ENCODE measurements at places on chromosomes 12 and 14.

DNA sequence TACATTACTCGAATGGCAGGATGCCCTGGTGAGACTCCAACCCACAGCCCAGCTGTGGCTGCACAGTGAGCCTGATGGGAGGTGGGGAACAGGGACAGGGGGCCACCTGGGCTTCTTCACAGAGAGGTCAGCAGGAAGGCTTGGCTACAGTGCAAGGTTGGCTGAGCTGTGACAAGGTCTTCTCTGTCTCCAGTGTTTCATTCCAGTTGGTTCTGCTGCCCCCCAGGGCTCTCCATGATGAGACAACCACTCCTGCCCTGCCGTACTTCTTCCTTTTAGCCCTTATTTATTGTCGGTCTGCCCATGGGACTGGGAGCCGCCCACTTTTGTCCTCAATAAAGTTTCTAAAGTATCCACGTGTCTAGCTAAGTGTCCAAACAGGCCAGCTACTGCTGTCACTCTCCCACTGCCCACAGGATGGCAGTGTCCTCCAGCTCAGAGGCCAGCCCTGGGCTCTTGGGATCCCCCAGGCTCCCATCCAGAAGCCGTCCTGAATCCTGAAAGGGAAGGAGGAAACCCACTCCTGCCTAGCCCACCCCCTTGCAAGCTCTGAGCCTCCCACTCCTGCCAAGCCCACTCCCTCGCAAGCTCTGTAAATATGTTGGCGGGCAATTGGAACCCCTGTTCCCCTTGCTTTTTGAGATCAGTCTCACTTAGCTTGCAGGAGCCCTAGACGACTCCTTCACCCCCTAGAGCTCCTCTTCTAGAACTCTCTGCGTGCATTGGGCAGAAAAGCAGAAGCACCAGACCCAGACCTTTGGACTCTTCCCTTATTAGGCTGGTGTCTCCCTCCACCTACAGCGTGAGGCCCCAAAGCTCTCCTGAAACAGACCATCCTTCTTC lies 5.4 kb downstream of the C1QL4 start:
- DNase-seq = no peak

DNA sequence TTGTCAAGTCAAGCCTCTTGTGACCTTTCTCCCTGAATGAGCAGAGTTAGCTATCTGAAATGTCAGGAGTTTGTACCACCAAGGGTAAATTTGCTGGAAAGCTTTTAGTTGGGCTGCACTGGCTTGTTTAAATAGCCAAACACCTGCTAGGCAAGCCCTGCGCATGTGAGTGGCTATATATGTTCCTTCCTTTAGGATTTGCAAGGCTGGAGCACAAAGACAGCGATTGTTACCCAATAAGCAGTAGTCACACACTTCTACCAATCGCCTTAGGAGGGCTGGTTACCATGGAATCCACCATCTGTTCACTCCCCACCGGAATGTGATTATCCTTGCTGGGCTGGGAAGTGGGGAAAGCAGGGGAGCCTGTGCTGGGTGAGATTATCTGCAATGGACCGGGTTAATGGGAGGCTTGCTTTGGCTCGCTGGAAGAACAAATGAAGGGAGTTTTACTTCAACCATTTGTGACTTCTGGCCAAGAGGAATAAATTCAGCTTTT lies 102.5 kb downstream of the FGD4 start:
- no peak for DNase-seq

DNA sequence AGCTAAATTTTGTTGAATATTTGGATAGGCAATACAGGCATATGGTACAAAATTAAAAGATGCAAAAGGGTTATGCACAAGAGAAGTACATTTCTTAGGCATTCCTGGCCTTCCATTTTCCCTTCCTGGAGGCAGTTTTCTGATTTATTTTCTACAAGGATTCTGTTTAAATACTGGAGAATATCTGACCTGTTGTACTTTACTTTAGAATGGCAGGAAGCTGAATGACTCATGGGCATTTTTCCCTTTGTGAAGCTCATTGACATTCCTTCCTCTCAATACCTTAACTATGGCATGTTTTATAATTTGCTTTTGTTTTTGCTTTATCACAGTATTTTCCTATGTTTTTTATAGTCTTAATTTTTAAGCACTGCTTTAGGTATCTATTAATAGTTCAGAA lies 62.7 kb downstream of the RCOR1 start:
- DNase-seq = no peak

DNA sequence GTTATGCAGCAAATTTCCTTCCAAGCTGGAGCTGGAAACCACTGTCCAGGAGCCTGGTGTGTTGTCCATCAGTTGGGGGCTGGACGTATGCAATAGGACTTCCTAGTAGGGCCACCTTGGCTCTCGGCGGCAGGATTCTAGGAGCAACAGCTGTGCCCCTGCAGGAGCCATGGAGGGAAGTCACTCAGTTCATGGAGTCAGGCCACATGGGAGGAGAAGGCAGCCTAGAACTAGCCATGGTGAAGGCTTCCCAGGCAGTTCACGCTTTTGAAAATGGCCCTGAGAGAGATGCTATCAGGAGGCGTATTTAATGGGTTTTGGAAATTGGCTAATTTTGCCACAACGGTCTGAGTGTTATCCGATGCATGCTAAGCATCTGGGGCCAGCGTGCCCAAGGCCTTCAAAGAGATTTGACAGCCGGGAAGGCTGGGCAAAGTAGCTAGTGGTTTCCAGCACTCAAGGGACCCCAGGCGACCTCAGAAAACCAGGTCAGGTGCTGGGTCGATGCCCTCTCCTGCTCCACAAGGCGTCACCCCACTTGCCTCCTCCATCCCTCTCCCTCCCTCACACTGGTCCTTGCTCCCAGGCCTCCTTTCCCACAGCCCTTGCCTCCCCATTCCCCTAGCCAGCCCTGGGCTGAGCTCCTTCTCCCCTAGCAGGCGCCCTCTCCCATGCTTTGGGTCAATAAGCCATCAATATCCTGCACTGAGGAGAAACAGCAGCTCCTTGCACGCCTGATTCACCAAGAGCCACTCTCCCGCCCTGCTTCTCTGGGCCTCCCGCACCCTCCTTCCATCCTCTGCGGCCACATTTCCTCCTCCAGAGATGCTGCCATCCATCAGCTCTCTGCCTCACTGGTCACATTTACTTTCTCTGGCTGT lies 30.9 kb upstream of the SYNDIG1L start:
- no peak for DNase-seq

GRCh38 chr14:67392800-67393199 lies 19.2 kb downstream of the PLEK2 start:
- DNase-seq = no peak

DNA sequence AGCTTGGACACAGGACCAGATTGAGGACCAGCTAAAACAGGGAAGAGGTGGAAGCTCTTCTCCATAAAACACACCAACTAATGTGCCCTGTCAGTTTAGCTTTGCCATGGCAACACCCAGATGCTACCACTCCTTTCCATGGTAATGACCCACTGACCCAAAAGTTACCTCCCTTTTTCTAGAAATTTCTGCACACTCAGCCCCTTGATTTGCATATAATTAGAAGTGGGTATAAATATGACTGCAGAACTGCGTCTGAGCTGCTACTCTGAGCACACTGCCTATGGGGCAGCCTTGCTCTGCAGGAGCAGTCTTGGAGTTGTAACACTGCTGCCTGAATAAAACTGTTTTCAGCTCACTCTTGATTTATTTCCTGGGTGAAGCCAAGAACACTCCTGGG lies 3.2 kb upstream of the TDG start:
- no peak for DNase-seq

DNA sequence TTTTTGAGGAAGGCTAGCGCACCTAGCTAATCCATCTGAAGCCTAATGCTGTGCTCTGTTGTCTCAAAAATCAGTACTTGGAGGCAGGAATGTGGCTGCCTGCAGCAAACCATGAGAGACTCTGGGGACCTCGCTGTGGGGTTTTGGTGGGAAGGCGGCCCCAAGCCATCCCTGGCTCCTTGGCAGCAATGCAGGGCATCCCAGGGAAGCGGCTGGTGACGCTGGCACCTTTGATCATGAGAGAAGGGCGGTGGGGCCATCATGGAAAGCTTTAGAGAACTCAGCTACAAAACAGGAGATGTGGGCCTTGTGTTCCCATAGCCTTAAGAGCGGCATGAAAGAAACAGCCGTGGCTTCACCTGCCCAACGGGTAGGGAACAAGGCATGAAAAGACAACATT lies 101.1 kb upstream of the SFSWAP start:
- DNase-seq = no peak

- DNase-seq = no peak
These were observed 12.8 kb upstream of the NRDE2 start for GRCh38 chr14:90344331-90345238.

DNA sequence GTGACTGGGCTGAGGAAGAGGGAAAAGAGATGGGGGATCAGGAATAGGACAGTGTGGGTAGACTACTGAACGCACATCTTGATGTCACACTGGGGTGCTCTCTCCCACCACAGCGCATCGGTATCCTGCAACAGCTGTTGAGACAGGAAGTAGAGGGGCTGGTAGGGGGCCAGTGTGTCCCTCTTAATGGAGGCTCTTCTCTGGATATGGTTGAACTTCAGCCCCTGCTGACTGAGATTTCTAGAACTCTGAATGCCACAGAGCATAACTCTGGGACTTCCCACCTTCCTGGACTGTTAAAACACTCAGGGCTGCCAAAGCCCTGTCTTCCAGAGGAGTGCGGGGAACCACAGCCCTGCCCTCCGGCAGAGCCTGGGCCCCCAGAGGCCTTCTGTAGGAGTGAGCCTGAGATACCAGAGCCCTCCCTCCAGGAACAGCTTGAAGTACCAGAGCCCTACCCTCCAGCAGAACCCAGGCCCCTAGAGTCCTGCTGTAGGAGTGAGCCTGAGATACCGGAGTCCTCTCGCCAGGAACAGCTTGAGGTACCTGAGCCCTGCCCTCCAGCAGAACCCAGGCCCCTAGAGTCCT lies 6.9 kb downstream of the C1QL4 start:
- no peak for DNase-seq

GRCh38 chr14:55864890-55865655 lies 253.1 kb upstream of the PELI2 start:
- no peak for DNase-seq

DNA sequence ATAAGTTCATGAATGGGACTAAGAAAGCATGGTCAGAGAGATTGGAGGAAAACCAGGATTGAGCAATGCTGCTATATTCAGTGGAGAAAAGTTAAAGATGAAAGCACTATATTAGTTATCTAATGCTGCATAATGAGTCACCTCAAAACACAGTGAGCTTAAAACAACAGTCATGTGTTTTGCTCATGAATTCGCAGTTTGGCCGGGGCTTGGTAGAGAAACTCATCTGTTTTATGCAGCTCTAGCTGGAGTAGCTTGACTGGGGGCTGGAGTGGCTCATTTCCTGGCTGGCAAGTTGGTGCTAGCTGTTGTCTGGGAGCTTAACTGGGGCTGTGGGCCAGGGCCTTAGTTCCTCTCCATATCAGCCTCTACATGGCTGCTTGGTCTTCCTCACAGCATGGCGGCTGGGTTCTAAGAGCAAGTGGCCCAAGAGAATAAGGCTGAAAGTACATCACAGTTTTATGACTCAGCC lies 90.1 kb downstream of the ADCK1 start:
- no peak for DNase-seq
